ENCODE measurements at places on chromosomes 4 and X.

DNA sequence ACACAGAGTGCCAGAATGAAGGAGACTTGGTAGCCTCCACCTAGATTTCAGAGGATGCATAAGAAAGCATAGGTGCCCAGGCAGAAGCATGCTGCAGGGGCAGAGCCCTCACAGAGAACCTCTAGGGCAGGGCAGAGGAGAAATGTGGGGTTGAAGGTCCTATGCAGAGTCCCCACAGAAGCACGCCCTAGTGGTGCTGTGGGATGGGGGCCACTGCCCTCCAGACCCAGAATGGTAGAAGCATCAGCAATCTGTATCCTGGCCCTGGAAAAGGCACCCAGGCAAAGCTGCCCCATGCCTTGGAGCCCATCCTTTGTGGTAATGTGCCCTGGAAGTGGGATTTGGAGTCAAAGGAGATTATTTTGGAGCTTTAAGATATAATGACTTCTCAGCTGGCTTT is 992.9 kb upstream of the PABPC4L start:
- DNase-seq = no peak

- no peak for DNase-seq
Observed at GRCh38 chr4:183320211-183321059, at the start of gene CLDN22. Gene CLDN22, minus strand, starts transcription at chr4:183320276. Its CDS starts 58 bp downstream, at chr4:183320218.

DNA sequence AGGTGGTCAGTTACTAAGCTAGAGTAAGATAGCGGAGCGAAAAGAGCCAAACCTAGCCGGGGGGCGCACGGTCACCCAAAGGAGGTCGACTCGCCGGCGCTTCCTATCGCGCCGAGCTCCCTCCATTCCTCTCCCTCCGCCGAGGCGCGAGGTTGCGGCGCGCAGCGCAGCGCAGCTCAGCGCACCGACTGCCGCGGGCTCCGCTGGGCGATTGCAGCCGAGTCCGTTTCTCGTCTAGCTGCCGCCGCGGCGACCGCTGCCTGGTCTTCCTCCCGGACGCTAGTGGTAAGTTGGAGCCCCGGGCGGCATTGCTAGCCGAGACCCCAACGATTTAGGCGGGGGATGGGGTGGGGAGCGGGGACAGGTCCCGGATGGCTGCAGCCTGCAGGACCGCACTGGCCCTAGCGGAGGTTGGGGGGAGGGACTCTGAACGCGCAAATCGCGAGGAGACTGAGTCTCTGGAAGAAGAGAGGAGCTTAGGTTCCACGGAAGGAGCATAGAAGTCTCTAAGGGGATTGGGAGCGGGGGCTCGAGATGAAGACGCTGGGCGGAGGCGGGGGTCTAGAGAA is 573 bp downstream of the HTR2C start:
- DNase-seq = no peak

DNA sequence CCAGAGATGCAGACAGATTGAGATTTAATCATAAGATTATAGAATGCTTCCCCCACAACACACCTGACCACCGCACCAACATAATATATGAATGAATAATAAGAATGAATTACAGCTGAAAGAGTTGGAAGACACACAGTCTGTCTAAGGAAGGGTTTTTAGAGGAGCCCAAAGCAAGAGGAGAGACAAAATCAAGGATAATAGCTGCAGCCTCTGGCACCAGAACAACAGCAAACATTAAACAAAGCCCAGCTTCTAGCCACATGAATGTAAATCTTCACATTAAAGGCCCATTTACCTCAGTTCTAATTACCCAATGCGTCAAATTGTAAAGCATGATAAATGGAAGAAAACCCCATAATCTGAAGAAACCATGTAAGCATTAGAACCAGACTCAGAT is 133.9 kb downstream of the SPCS3 start:
- no peak for DNase-seq

GRCh38 chr4:32909736-32910135 is 2189.6 kb downstream of the PCDH7 start:
- no peak for DNase-seq

DNA sequence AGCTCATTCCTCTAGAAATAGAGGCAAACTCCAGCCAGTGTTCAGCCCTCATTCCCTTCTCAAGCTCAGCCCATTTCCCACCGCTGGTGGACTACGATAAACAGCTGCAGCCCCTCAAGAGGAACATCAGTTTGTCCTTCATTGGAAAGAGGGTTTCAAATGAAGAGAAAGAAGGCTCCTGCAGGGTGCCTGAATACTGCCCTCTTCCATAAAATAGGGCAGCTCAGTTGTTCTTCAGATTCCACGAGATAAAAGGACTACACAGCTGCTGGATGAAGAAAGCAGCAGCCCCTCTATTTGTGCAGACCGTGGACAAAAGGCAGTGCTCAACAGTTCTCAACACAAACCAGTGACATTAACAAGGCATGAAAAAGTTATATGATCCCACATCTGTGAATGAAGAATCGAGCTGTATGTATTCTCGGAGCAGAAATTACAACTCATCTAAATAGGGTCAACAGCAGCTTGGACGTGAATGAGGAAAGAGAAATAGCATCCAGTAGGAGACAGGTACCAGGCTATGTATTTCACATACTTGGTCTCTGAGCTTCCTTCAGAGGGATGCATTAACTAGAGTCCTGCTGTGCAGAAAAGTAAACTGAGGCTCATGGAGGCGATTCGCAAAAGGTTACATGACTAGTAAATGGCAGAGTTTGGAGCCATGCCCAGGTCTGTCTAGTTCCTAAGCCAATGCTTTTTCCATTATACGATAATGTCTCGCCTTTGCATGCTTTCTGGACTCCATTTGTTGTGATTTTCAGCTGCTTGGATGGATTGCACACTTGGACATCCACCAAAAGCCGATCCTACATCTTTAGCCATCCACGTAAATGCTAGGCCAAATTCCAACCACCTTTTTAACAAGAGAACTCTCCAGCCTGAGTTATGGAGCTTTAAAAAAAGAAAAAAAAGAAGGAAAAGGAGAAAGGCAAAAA is 301.2 kb upstream of the PPARGC1A start:
- no peak for DNase-seq

DNA sequence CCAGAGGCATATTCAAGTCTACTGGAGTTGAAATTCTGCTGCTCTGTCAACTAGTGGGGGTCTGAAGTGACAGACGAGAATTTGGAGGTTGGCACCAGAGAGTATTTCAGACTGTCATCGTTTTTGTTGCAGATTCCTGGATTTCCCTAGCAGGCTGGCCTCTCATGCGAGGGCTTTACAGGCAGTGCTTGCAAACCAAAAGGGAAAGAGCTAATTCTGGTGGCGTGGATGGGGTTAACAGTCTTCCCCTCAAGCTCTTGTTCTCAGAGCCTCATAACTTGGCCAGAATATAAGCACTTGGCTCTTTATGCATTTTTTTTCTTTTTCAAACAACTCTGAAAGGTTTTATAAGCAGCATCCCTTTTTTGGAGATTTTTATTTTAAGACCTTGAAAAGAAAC is at the start of gene SPARCL1:
TSS of gene SPARCL1 (minus strand) at position 190 of the 400 bp plus-strand sequence. CDS start 29,802 bp downstream, outside the sequence.
- DNase-seq = no peak

DNA sequence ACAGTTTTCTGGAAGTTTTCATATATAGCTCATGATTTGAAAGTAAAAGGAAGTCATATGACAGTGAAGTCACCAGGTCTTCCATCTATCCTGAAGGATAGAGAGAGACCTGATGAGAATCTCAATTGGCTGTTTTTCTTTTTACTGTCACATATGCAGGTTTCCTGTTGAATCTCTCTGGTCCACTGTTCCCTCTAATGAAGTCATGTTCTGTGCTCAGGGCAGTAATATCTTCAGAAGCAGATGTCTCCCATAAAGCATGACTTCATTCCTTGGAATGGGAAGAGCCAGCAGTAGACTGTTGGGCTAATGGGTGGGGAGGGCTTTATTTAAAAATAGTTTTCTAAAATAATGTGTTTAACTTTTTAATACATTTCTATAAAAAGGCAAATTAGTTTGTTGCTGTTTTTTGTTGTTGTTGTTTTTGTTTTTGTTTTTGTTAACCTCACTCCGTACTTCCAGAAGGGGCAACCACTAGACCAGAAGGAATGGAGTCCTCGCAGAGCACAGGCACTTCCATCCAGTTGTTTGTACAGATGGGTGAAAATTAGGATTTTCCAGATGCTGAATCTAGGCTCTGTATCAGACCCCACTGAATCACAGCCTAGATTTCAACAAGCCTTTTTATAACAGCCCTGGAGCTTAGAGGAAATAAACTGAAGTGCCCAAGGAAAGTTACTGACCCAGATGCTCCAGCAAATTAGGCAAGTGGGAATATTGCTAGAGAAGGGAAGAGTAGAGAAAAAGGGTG is 54.2 kb downstream of the AWAT2 start:
- no peak for DNase-seq

GRCh38 chrX:43469391-43470054 is 186.6 kb upstream of the MAOA start:
- no peak for DNase-seq

- DNase-seq = no peak
Observed at GRCh38 chrX:15207994-15208393, 61.9 kb downstream of the ASB9 start.

GRCh38 chrX:136032370-136032769 is 47.1 kb downstream of the SLC9A6 start:
- no peak for DNase-seq

- no peak for DNase-seq
Observed at GRCh38 chr4:166981847-166982246, 252.4 kb downstream of the SPOCK3 start.

DNA sequence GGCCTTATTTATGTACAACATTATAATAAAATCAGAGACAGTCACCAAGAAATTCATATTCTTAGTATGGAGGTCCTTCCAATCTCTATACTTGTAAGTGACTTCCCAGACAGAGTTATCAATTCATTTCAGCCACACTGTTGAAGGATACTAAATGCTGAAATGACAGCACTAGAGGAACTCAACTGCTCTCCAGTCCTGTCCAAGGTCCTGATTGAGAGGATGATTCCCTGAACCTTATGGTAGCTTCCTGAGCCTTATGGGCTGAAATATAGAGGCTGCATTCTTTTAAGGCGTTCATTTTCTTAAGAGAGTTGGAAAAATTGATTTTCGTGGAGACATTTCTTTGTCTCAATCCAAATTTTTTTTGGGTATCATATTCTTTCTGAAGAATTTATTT is 205.9 kb downstream of the TLL1 start:
- no peak for DNase-seq

DNA sequence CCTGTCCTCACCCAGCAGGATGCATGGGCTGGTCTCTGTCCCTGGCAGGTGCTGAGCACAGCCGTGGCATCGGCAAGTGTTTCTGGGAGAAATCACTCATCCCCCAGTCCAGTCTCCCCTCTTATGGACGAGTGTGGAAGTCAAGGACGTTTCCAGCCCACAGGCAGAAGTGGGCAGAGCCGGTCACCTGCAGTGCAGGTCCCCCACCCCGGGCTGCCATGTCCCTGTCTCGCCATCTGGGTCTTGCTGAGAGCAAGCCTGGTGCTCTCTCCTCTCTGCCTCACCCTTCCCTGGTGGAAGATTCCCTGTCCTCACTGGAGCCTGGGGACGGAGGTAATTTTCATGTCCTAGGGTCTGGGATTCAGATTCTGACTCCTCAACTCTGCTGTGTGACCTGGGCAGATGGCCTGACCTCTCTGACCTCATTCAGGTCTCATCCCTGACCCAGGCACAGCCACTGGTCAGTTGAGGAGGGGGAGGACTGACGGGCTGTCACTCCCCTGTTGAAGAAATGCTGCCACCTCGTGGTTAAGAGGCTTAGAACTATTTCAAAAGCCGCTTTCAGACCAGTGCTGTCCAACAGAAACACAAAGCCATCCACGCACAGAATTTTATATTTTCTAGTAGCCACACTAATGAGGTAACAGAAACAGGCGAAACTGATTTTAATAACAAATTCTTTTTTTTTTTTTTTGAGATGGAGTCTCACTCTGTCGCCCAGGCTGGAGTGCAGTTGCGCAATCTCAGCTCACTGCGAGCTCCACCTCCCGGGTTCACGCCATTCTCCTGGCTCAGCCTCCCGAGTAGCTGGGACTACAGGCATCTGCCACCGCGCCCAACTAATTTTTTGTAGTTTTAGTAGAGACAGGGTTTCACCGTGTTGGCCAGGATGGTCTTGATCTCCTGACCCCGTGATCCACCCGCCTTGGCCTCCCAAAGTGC is 1.8 kb downstream of the CPZ start:
- no peak for DNase-seq

DNA sequence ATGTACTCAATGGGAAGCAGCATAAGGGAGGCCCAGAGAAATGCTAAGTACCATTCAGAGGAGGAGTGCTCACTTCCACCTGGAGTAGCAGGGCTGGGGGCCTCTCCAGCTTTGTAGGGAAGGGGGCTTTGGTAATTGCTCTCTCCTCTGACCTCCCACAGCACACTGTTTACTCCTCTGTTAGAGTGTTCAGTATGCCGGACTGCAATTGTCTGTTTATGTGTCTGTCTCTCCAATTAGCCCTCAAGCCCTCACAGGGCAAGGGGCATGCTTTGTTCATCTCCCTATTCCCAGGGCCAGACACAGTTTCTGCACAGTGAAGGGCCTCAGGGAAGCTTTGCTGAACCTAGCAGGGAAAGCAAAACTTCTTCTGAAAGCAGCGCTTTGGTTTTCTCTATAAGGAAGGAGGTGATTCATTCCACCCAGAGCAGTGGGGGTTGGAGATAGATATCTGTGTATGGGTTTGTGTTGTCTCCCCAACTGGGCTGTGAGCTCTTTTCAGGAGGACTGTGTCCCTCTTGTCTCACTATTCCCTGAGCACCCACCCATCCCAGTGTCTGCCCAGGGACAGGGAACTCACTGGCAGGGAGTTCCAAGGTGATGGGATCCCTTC is 50.0 kb upstream of the VMA21 start:
- DNase-seq = no peak

DNA sequence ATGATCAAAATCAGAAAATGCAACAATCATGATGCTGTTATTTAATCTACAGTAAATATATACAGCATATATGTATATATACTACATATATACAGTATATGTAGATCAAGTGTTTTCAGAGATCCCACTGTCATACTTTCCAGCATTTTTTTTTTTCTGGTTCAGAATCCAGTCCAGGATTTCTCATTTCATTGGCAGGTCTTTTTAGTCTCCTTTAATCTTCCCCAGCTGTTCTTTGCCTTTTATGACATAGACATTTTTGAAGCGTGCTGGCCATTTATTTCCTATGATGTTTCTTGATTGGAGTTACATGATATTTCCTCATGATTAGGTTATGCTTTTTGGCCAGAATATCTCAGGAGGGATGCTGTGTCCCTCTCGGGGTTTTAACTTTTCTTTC is 92.0 kb upstream of the TLR2 start:
- no peak for DNase-seq

- no peak for DNase-seq
Observed at GRCh38 chrX:136910565-136911035, 30.1 kb upstream of the RBMX start.

- no peak for DNase-seq
Observed at GRCh38 chrX:45986971-45987370, 558.2 kb downstream of the ZNF674 start.

DNA sequence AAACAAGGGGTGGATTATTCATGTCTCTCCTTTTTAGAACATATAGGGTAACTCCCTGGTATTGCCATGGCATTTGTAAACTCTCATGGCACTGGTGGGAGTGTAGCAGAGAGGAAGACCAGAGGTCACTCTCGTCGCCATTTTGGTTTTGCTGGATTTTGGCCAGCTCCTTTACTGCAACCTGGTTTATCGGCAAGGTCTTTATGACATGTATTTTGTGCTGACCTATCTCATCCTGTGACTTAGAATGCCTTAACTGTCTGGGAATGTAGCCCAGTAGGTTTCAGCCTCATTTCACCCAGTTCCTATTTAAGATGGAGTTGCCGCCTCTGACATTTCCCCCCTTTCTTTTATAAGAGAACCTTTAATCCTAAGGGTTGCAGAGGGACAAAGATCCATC is 45.8 kb downstream of the MGST2 start:
- no peak for DNase-seq

Measured in activated CD8-positive, alpha-beta memory T cell treated with anti-CD3 and anti-CD28 coated beads for 1 hour (primary cell).